ENCODE measurements at places on chromosomes 5 and 9.

DNA sequence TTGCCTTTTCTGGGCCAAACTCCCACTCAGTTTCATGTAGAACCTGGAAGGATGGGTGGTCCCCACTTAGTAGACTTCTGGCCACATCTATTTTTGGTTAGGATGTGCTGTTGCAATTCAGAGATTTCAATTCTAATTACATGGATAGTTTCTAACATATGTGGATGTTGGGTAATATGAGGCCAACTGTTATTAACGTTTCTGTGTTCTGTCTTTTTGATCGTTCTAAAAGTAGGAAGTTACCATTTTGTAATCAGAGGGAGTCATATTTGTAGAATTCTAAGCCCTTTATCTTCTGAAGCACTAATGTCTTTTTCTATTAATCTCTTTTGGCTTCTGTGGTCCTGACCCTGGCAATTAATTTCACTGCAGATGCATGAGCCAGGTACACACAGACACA lies 141.6 kb upstream of the SPEF2 start:
- DNase-seq, result no peak

DNA sequence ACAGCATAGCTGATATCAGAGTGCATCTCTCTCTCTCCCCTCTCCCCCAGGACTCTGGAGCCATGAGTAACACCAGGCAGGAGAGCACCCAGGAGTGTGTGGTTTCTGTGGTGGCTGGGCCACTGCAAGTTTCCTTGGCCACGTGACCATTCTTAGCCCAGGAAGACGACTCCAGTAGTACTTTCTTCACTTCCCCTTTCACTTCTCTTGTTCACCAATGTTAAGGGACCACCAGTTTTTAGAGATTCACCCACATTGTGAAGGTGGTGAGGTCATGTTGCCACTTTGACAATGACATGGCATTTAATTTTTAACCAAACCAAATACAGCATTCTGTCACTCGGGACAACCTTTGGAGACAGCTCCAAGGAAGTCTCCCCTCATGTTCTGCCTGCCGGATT lies 17.9 kb upstream of the DAPK1 start:
- DNase-seq, result no peak

- no peak for DNase-seq
Measured at GRCh38 chr5:94218374-94218773, 400.0 kb downstream of the KIAA0825 start.

GRCh38 chr5:172733131-172733973 lies 37.6 kb downstream of the DUSP1 start:
- no peak for DNase-seq

- DNase-seq, result no peak
Measured at GRCh38 chr9:16386827-16387077, 483.7 kb downstream of the BNC2 start.
